IPS-NIHi11 (cell line): ENCODE measurements at places on chromosomes 6 and 20.

- DNase-seq, result no peak
Observed at GRCh38 chr6:132812255-132812732, 2.1 kb upstream of the RPS12 start.

DNA sequence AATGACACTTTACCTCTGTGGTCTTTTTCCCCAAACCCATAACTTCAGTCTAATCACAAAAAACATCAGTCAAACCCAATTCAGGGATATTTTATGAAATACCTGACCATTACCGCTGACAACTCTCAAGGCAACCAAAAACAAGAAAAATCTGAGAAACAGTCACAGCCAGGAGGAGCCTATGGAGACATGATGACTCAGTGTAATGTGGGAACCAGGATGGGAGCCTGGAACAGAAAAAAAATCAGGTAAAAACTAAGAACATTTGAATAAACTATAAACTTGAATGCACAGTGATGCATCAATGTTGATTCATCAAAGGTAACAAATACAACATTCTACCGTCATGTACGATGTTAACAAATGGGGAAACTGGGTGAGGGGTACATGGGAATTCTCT is 84.1 kb upstream of the TSHZ2 start:
- DNase-seq, result no peak

- DNase-seq, result no peak
Observed at GRCh38 chr20:13700761-13701160, 62.0 kb upstream of the TASP1 start.

DNA sequence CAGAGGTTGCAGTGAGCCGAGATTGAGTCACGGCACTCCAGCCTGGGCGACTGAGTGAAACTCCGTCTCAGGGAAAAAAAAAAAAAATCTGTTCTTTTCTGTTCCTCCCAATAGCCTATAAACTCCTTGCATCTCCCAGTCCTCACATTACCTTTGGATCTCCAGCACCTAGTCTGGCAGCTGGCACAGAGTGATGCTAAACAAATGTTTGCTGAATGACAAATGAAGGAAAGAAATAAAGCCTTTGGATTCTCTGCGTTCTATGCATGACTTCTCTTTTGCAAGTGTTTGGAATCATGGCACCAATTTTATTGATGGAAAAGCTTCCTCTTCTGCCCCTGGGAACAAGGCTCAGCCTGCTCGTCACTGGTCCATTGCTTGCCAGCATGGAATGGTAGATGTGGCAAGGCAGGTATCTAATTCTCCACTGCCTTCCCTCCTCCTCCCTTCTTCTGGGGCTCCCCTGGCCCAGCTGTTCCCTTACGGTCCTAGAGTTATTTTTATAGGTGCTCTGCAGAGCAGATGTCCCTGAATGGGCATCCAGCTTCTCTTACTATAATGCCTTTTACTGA is 53.6 kb upstream of the FYN start:
- DNase-seq, result no peak

- DNase-seq, result peak; percentile 37
Observed at GRCh38 chr6:84728602-84729001, 35.8 kb downstream of the TBX18 start.

GRCh38 chr6:164665328-164665727 is 644.1 kb downstream of the C6orf118 start:
- no peak for DNase-seq

DNA sequence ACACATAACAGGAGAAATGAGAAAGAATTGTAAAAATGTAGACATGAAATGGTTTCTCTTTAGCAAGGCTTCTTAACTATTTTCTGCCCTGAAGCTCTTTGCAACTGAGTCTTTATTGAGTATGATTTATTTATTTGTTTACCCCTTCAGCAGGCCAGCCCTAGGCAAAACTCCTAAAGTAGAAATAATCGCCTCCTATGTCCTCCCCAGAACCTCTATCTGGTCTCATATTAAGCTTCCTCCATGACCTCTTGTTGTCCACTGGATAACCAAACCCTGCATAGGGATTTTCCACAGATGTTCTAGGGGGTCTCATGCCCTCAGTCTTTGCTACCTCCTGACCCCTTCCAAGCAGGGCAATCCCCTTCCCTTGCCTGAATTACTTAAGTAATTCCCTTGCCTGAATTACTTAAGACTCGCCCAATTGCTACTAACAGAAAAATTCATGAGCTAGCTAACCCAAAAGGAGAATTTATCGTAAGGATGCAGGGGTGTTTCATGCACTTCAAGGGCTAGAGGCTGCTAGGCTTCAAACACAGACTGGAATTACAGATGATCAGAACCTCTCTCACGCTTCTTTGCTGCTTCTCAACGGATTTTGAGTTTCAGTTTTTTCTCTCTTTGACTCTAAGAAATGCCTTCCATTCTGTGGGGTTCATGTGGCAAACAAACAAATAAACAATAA is 425.9 kb upstream of the RNF217 start:
- DNase-seq, result no peak

- no peak for DNase-seq
Observed at GRCh38 chr20:60695226-60696000, 556.6 kb upstream of the CDH4 start.

GRCh38 chr6:9581155-9581554 is 833.7 kb downstream of the TFAP2A start:
- DNase-seq, result no peak

GRCh38 chr6:89385156-89385667 is 26.9 kb downstream of the RRAGD start:
- DNase-seq, result no peak

- peak; percentile 33 for DNase-seq
Observed at GRCh38 chr6:101397199-101397598, 3.7 kb downstream of the GRIK2 start.

GRCh38 chr6:163814494-163815364 is 400.2 kb downstream of the QKI start:
- DNase-seq, result no peak

- no peak for DNase-seq
Observed at GRCh38 chr20:8330319-8330784, 198.3 kb downstream of the PLCB1 start.

DNA sequence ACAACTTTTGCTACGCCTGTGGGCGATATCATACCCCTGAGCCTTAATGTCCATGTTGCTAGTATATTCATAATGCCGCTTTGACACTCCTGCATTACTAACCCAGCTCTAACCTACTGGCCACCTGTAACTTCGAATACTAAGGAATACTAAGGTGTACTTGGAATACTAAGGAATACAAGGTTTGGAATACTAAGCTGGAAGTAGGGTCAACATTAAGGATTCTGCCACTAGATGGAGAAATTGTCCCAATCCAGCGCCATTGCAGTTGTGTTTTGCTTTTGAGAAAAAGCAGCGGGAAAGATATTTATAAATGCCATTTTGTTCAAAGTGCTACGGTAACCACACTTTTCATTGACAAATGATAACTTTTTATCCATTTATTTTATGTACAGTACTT is 10.7 kb downstream of the TBXT start:
- DNase-seq, result peak; percentile 33

GRCh38 chr6:5172897-5173474 is 87.8 kb downstream of the LYRM4 start:
- DNase-seq, result no peak

GRCh38 chr20:46970937-46971630 is 76.4 kb downstream of the EYA2 start:
- peak; percentile 90 for DNase-seq

- DNase-seq, result no peak
Observed at GRCh38 chr6:46918806-46919205, 2.9 kb downstream of the ADGRF5 start.

- DNase-seq, result no peak
Observed at GRCh38 chr20:21719592-21720214, 14.2 kb downstream of the PAX1 start.

DNA sequence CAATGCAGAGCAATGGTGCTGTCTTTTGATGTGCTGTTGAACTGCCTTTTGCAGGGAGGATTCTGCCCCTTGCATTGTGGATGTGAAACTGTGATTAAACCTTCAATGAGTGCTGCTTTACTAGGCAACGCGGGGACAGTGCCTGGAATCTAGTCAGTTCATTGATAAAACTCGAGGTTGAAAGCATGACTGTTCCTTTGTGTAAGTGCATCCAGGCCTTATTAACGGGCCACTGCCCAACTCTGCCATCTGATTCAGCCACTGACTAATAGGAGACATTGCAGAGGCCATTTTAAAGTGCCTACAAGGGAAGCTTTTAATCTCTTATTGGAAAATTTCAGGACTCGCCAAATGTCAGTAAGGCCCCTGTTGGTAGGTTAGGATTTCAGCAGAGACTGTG is 49.3 kb downstream of the SLC35F1 start:
- DNase-seq, result no peak

DNA sequence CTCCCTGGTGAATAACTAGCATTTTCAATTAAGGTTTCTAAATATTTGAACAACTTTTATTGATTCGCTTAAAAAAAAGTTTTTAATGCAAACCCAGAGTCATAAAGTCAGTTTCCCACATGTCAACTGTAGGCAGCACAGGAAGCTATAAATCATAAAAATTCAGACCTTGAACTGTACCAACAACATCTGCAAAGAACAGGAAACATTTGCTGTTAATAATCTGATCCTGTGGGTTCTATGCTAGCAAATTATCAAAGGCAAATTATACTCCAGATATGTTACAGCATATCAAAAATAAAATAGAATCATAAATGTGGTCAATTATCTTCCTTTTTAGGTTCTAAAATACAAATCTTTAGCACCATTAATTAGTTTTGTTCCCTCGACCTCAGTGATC is 16.6 kb upstream of the MAP7 start:
- DNase-seq, result no peak

- DNase-seq, result no peak
Observed at GRCh38 chr20:43752051-43752360, 25.2 kb upstream of the GTSF1L start.

DNA sequence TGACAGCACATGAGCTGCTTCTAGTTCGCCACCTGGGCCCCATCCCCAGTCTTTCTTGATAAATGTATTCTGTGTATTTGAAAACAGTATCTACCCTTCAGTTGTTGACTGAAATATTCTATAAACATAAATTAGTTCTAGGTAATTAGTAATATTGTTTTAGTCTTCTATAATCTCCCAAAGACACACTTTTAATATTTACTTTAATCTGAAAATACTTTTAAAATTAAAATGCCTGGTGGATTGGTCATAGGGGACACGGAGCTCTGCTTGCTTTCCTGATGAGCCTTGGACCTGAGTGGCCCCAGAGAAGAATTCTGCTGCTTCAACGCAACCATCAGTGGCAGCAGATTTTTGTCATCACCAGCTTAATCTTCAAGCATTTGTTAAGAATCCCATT is 234.5 kb downstream of the THBS2 start:
- DNase-seq, result no peak

DNA sequence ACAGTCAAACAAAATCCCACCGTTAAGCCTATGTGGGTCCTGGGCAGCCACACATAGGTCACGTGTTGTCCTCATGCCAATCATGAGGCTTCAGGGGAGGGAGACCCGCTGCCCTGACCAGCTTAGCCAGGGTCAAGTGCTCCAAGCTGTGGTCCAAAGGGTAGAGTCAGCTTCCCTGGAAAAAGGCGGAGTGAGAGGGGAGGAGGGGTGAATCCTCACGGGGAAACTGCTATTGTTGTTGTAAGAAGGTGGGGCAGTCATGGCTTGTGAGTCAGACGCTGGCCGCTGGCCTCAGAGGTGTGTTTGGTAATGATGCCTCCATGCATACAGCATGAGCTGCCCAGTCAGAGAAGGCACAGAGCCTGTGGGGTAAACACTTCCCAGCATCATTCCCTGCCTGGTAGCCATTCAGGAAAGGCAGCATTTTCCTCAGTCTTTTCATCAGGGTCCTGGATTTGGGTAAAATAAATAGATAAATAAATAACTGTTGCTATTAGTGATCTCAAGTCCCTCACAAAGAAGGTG is 8.7 kb downstream of the CST3 start:
- DNase-seq, result no peak

GRCh38 chr6:137216106-137216505 is 3.1 kb downstream of the IFNGR1 start:
- no peak for DNase-seq

DNA sequence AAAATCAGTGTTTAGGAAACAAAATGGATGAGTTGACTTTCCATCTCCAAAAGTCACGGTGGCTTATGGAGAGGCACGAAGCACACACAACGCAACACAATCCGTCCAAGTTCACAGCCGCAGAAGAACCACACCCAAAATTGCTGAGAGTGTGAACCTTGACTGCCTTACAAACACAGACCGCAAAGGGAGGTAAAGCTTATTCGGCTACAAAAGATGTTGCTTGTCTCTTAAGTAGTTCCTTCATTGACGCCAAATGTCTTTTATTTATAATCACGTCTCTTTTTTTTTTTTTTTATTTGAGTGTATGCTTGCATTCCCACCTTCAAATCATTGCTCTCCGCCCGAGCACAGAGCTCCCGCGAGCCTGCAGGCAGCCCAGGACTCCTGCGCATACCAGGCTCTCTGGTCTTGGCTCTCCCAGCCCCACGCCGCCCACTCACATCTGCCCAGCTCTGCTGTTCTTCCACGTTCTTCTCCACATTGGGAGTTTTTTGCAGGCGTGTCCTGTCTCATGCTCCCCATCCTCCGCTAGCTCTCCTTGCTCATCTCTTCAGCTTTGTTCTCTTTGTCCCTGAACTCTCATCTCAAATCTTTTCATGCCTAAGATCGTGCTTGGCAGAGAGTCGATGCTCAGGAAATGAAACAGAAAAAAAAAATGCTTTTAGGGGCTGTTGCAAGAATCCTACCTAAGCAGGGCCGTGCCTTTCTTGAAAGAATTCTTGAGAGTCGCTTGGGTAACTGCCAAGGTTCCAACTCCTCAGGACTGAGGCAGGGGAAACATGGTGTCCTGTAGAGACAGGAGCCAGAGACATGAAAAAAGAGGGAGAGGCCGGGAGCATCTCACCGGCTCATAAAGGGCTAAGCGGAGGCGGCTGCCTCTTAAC is 25.8 kb downstream of the LY86 start:
- peak; percentile 39 for DNase-seq

DNA sequence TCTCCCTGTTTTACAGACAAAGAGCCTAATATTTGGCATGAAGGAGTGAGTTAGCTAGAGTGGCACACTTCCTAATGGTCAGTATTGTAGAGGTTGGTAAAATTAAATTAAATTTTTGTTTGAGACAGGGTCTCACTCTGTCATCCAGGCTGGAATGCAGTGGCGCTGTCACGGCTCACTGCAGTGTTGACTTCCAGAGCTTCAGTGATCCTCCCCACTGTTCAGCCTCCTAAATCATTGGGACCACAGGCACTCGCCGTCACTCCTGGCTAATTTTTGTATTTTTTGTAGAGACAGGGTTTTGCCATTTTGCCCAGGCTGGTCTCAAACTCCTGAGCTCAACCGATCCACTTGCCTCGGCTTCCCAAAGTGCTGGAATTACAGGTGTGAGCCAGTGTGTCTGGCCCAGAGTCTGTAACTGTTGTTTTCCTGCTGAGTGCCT is 70.9 kb downstream of the SCAND1 start:
- no peak for DNase-seq

GRCh38 chr6:119436583-119436982 is 87.0 kb upstream of the MAN1A1 start:
- no peak for DNase-seq
